Activated CD4-positive, alpha-beta memory T cell treated with anti-CD3 and anti-CD28 coated beads, Interleukin-2, amount 10 ng/mL, durations not matched to agents 7 days and 5 days (primary cell): ENCODE measurements at places on chromosomes 12 and 14. TPM values are rescaled to one million over a fixed set of nuclear protein-coding genes. Genes with fewer than 3 reads are reported as not detected.

The TBX3 gene
- not detected for total RNA-seq

The FOXN4 gene
- not detected for total RNA-seq

The TEAD4 gene
- 0.83 TPM for total RNA-seq

The GPD1 gene
- 0.28 TPM for total RNA-seq

The ADAM21 gene
- not detected for total RNA-seq

The RNFT2 gene
- total RNA-seq, result 9.8 TPM

The TMX1 gene
- 58.8 TPM for total RNA-seq

The COX8C gene
- total RNA-seq, result not detected

The NUP37 gene
- total RNA-seq, result 65.9 TPM

The PIK3C2G gene
- not detected for total RNA-seq

The CAPZA3 gene
- not detected for total RNA-seq

The AVPR1A gene
- total RNA-seq, result not detected

The DYNLL1 gene
- 216 TPM for total RNA-seq

The RASSF9 gene
- total RNA-seq, result not detected

The SENP1 gene
- total RNA-seq, result 42.4 TPM

The ZNF385A gene
- 1.2 TPM for total RNA-seq

The TSPAN11 gene
- total RNA-seq, result not detected

- no peak for DNase-seq
These were observed 336.0 kb downstream of the CEP128 start for GRCh38 chr14:80605536-80605935.

DNA sequence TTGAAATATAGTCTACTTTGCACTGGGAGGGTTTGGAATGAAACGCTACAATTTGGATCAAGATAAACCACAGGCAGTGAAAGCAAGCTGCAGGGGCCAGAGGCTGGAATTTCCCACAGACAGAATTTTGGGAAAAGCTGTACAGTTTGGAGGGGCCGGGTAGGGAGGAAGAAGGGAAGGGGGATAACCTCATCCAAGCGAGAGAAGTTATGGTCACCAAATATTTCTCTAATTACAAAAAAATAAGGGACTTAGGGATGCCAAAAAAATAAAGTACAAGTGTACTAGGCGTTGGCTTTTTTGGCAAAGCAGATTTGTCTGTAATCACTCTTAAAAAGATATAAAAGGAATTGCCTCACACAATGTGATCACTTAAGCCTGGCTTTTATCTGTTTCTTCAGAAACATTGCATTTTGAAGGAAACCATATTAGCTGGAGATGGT lies 31.2 kb upstream of the ADGRD1 start:
- no peak for DNase-seq

DNA sequence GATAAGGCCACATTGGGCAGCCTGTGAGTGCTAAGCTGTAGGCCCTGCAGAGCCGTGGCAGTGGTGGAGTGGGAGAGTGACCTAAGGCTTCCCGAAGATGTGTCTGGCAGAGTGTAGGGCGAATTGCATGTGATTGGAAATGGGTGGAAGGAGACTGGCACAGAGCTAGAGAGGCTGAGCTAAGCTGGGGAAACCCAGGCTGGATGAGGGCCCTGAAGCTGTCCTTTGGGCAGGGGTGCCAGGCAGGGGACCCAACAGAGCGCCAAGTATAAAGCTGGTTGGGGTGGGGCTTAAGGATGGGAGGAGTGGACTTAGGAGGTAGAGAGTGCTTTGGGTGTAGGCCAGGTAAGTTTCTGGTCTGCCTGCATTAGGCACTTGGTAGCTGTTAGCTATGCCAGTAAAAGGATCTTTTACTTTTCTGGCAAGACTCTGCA lies 47.9 kb downstream of the WDR20 start:
- DNase-seq, result no peak

DNA sequence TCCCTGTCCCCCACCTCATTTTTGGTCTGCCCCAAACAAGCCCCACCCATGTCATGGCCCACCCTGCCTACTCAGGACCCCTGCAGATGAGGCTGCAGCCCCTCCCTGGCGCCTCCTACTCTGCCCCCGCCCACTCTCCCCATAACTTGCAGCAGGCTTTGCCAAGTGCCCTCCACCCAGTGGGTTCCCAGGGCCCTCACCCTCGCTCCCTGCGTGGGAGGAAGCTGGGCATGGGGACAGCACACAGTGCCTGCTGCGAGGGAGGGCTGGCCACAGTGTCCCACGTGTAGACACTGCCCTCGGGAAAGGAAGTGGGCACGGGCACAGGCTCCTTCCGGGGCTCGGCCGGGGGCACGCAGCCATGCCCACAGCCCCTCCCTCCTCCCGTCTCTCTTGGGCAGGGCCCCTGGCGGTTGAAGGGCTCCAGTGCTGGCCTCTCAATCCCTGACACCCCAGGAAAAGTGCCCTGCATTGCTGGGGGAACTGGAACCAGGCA lies 9.4 kb downstream of the AKT1 start:
- DNase-seq, result no peak

DNA sequence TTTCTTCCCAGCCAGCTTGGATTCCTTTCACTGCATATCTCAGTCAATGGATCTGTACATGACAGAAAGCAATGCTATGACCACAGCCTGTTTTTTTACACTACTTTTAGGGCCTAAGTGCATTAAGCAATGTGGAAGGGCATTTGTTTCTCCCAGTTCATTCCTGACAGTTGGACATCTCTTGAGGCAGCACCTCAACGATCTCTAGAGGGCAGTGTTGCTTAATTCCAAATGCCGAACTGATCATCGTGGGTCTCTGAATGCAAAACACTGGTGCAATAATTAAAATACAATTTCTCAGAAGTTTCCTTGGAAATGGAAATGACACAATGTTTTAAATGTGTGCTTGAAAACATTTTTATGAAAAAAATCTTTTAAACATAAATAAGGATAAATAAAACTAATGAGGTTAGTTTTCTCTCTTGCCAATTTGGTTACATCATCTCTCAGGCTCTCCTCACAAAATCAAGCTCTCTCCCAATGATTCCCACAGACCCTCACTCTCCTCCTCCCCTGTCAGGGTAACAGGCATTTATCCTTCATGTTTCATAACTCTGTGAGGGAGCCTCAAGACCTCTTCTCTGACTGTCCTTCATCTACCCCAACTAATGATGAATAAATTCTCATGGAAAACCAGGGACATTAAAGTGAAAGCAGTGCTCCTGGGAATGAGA lies 192.4 kb upstream of the SLC16A7 start:
- peak; percentile 27 for DNase-seq

DNA sequence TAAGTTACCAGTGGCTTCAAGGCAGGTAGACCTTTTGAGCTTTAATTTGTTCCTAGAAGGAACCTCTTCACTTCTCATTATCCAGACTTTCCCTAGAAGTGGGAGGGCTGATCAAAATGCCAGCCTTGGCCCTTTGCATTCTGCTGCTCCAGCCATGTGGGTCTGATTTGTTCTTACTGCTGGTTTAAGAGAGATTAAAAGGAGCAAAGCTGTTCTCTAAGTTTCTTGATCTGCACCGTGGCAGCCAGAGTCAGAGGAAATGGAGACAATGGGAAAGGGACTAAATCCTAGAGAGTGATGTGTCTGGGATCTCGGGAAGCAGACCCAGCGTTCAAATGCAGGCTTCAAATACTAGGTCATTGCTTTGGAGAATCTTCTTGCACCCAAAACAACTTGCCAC lies 759.7 kb downstream of the DIO2 start:
- no peak for DNase-seq

- DNase-seq, result no peak
These were observed 239.0 kb downstream of the FBXL14 start for GRCh38 chr12:1355396-1355795.

- no peak for DNase-seq
These were observed 71.7 kb upstream of the PELI2 start for GRCh38 chr14:56046546-56046945.

DNA sequence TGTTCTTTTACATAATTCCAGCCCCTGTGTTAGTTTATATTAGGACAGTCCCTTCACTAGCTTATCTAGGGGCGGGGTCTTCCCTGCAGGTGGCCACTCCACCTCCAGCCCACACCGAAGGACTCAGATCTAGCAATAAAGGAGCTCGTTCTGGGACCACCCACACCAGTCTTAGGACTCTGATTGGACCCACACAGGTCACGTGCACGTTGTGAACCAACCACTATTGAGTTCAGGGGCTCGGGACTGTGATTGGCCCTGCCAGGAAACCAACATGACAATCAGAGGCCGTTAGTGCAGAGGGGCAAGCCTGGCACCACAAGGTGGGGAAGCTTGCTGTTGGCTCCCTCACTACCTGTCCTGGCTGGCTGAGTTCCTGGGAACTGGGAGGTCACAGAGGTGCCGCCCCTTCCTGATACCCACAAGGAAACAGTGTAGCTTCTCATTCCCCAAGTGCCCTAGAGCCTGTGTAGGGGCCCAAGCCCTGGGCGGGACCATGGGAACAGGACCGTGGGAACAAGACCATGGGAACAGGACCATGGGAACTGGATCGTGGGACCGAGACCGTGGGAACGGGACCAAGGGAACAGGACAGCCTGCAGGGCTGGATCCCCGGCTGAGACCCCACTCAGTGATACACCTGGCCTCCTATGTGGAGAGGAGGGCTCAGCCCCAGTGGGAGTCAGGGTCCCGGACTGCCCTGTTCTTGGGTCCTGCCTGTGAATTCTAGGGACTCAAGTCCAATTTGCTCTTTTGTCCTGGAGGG lies 297.8 kb downstream of the ADGRD1 start:
- DNase-seq, result no peak

- no peak for DNase-seq
These were observed 28.3 kb upstream of the HIGD1C start for GRCh38 chr12:50924131-50924438.

GRCh38 chr14:100419856-100420255 lies 96.7 kb downstream of the SLC25A47 start:
- no peak for DNase-seq

DNA sequence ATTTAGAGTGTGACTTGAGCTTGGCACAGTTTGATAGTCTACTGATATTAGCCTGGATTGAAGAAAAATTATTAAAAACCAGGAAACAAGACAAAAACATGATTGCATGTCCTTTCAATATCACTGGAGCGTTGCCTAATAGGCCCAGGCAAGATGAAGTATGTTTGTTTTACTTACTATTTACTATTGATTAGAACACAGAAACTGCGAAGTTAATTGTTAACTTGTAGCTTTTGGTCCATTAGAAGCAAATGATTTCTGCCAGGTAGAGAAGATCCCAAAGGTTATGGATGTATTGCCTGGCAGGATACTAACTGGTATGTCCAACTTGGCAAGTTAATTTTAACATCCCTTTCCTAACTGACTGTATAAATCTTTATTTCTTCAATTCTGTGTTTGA lies 268.9 kb downstream of the ETNK1 start:
- no peak for DNase-seq

DNA sequence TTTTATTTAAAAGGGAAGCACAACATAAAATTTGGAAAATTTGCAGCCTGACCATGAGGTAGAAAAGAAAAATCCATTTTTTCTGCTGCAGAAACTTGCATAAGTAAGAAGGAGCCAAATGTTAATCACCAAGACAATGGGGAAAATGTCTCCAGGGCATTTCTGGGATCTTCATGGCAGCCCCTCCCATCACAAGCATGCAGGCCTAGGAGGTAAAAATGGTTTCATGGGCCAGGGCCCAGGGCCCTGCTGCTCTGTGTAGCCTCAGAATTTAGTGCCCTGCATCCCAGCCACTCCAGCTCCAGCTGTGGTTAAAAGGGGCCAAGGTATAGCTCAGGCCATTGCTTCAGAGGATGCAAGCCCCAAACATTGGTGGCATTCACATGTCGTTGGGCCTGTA lies 735.6 kb downstream of the GALC start:
- DNase-seq, result no peak

GRCh38 chr14:102479777-102480176 lies 29.8 kb downstream of the ANKRD9 start:
- no peak for DNase-seq

- no peak for DNase-seq
These were observed 88.5 kb downstream of the GXYLT1 start for GRCh38 chr12:42056130-42056529.

GRCh38 chr12:91677556-91677955 lies 468.1 kb downstream of the BTG1 start:
- no peak for DNase-seq

GRCh38 chr14:22580625-22581024 lies 8.4 kb downstream of the DAD1 start:
- no peak for DNase-seq

- DNase-seq, result no peak
These were observed 3.3 kb upstream of the APPL2 start for GRCh38 chr12:105239304-105239703.

DNA sequence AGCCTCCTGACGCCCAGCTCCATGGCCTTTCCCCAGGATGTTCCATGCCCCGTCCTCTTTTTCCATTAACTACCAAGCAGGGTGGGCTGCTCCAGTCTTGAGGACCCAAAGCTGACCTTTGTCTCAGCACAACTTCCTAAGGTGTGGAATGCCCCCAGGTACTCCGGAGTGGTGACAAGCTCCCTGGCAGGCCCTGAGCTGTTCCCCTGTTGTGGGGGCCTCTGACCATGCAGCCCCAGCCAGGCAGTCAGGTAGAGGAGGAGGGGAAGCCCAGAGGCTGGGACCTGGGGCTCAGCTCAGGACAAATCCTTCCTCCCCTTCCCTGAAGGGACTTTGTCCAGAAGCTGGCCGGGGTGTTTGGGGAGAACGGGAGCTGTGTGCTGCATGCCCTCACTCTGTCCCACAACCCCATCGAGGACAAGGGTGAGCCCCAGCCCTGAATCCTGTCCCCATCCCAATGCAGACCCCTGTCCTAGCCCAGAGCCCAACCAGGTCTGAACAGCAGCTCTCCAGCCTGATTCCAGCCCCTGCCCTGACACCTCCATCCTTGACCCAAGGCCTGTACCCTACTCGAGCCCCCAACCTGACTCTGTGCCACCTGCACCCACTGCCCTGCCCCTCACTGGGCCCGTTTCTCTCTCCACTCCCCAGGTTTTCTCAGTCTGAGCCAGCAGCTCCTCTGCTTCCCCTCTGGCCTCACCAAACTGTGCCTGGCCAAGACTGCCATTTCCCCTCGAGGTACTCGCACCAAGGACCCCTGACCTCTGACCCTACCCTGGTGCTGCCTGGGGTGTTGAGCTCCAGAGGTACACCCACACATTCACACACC lies 4.4 kb downstream of the CARMIL3 start:
- no peak for DNase-seq

GRCh38 chr14:68283378-68284123 lies 464.0 kb downstream of the RAD51B start:
- DNase-seq, result peak; percentile 79

DNA sequence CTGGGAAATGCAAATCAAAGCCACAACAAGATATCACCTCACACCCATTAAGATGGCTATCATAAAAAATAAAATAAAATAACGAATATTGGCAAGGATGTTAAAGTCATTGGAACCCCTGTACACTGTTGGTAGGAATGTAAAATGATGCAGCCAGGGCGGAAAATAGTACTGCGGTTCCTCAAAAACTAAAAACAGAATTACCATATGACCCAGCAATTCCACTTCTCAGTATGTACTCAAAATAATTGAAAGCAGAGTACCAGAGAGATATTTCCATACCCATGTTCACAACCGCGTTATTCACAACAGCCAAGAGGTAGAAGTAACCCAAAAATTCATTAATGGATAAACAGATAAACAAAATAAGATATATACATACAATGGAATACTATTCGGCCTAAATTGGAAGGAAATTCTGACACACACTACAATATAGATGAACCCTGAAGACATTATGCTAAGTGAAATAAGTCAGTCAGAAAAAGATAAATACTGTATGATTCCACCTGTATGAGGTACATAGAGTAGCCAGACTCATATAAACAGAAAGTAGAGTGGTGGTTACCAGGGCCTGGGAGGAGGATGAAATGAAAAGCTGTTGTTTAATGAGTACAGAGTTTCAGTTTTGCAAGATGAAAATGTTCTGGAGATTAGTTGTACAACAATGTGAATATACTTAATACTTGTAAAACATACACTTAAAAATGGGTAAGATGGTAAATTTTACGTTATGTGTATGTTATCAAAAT lies 84.6 kb downstream of the TXNDC16 start:
- no peak for DNase-seq

- DNase-seq, result no peak
These were observed 50.4 kb upstream of the TSPAN8 start for GRCh38 chr12:71208053-71208685.
